ENCODE measurements at places on chromosomes 2 and 18.

GRCh38 chr18:35818353-35818667 is 154.2 kb upstream of the RMP24 start:
- no peak for DNase-seq

GRCh38 chr2:60569680-60570111 is 16.2 kb upstream of the BCL11A start:
- DNase-seq = no peak

DNA sequence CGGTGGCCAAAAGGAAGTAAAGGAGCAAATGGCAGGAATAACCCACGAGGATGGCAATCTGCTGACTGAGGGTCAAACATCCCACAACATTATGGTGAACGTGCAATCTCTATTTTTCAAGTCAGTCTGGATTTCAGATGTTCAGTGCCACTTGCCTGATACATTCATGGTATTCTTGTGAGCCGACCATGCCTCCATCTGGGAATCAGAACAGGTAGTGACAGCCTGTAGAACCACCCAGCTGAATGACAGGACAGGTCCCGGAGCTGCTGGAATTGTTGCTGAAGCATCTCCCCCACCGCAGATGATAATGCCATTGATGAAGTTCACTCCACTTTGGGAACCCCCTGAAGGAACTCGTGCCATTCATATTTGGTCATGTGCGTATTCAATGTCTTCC is 123.2 kb downstream of the CAPN13 start:
- no peak for DNase-seq

DNA sequence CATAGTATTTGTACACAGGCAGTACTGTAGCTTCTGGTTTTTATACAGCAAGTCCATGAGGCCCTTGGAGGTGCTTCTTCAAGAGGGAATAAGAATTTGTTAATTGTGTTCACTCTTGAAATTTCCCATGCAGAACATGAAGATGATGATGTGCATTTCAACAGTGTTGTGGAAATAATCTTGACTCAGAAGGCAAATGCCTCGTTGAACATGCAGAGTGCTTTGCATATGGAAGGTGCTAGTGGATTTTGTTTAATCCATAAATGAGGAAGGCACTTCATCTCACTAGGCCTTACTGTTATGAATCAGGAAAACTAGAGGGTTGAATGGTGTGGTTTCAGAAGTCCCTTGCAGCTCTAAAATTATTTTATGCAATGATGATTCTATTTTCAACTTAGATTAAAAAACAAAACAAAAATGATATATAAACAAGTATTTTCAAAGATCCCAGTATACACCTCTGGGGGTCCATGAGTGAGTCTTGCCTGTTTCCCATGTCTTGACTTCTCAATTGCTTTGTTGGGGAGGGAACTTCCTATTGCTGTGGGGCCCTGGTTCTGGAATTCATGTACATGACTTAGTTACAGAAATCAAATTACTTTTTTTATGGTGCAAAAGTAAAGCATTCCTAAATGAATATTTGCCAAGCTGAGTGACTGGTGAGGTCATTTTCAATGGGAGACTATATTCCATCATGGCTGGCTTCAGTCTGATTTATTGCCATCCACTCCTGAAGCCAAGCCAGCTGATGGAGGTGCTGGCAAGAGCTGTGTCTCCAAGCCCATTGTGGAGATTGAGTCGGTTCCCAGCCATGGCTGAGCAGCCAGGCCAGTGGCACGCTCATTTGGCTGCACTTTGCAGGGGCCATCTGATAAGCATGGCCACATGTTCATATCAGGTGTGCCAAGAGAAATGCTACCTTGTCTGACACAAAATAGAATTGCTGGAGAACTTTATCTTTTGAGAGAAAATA is 56.5 kb downstream of the MGAT5 start:
- no peak for DNase-seq

- no peak for DNase-seq
Measured at GRCh38 chr2:40244251-40244650, 207.6 kb downstream of the SLC8A1 start.
